ENCODE measurements at places on chromosomes 12 and 14.

- no peak for DNase-seq
These were observed at the start of gene STAB2 for GRCh38 chr12:103586791-103587370. STAB2 (plus strand) TSS chr12:103587273; CDS start chr12:103587477, 204 bp downstream.

GRCh38 chr12:1523046-1523445, 71.3 kb downstream of the FBXL14 start:
- no peak for DNase-seq

DNA sequence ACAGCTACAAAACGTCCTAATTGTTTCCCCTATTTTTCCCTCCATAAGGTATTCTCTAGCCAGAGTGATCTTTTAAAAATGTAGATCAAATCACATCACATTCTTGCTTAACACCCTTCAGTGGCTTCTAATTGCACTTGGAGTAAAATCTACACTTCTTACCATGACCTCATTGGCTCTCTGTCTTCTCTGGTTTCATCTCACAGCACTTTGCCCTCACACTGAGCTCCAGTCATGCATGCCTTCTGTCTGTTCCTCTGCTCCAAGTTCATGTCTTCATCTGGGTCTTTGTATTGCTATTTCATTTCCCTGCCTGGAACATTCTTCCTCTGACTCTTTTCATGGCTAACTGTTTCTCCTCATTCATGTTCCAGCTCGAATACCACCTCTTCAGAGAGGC, 220.4 kb upstream of the GARIN6 start:
- DNase-seq = no peak

- DNase-seq = no peak
These were observed 9.0 kb downstream of the DAZAP2 start for GRCh38 chr12:51247523-51248206.

DNA sequence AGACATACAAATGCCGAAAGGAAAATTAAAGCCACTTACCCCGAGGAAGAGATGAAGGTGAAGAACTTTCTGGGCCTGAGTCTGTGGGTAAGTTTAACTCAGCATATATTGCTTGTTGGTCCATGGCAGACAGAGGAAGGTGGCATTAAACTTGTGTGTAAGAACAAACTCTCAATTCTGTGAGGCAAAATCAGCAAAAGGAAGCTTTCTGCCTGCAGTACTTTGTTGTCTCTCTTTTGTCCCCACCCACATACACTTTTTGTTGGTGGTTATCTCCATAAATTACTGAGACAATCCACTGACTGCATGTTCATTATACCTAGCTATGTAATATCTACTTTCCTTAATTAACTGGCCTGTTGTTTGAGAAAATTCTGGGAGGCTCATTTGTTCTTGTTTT, at the start of gene KLRB1:
TSS of gene KLRB1 (minus strand) at position 201 of the 400 bp plus-strand sequence. CDS start at position 124, 77 bp downstream.
- no peak for DNase-seq

DNA sequence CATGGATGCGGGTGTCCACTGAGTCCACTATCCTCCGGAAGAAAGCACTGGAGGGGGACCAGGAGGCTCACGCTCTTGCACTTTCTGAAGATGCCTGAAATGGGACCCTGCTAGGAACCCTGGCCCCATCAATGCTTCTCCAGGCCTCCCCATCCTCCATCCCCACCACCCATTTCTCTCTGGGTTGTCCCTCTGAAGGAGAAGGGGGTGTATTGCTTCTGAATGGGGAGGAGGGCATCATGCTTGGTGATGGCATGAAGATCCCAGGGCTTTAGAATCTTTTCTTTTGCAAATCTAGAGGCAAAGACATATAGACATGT, 681 bp upstream of the JPH4 start:
- DNase-seq = no peak

GRCh38 chr14:54680651-54681050, 113.7 kb downstream of the SAMD4A start:
- no peak for DNase-seq

- no peak for DNase-seq
These were observed 4.4 kb upstream of the TMTC2 start for GRCh38 chr12:82682326-82682725.

GRCh38 chr12:18658829-18659228, 79.0 kb downstream of the PLCZ1 start:
- no peak for DNase-seq

- no peak for DNase-seq
These were observed 78.2 kb upstream of the SLC24A4 start for GRCh38 chr14:92244805-92245204.

GRCh38 chr12:1881936-1882335, 36.5 kb downstream of the CACNA2D4 start:
- DNase-seq = no peak

DNA sequence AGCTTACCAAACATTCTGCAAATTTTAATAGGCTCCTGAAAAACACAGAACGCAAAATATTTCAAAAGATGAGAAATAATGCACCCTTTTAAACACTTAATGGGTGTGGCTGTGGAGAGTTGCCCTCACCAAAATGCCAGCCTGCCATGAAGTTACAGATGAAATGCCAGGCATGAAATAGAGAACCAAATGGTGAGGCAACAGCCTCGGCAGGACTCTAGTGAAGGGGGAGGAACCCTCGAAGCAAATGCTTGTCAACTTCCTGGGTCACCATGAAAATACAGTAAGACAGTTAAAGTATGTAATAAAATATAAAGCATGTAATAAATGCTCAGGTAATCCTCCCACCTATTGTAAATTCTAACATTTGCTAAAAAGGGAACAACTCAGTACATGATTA, 24.1 kb downstream of the DUSP16 start:
- DNase-seq = no peak

- DNase-seq = peak; percentile 18
These were observed 23.5 kb upstream of the PTPRB start for GRCh38 chr12:70660620-70661219.

DNA sequence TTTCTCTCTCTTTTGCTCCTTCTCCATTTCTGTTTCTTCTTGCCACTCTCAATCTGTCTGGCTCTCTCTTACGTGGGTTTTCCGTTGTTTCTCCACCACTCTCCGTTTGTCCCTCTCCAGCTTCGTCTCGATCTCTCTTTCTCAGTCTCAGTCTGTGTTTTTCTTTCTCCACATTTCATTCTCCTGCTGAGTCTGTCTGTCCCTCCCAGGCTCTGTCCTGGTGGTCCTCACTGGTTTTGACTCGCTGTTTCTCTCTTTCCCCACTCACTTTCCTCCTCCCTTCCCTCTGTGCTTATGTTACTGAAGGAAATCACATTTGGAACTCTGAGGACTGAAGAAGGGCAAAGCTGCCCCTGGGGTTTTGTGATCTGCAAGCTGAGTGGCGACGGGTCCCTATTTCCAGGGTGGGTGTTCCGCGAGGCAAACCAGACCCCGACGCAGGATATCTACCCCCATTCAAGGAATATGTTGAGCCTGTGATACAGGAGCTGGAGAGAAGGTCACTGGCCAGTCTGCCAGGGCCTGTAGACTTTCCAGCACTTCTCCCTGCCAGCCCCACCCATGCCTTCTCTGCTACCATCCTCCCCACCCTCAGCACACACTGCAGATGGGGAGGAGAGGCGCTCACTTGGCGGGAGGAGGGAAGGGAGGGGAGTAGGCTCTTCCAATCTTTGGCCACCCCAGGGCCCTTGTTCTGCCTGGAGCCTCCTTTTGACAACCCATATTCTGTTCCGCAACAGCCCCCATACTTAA, 102.7 kb upstream of the MAP1LC3B2 start:
- DNase-seq = no peak

DNA sequence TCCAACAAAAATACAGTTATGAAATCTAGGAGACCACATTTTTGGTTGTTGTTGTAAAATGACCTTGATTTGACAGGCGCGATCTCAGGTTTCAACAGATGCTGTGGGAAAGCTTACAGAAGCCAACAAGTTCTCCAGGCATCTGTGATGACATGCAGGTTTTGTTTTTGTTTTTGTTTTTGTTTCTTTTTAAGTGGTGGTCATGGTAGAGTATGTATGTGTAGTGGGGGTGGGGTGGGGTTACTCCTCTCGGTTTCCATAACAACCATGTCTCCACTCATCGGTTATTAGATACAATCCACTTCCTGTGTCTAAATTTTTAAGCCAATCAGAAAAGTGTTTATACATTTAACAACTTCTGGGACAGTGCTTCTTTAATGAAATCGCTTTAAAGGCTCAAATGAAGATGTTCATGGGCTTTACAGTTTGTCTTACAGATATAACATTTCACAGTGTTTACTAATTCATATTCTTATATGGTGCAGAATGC, 199.9 kb upstream of the FOXN3 start:
- no peak for DNase-seq

DNA sequence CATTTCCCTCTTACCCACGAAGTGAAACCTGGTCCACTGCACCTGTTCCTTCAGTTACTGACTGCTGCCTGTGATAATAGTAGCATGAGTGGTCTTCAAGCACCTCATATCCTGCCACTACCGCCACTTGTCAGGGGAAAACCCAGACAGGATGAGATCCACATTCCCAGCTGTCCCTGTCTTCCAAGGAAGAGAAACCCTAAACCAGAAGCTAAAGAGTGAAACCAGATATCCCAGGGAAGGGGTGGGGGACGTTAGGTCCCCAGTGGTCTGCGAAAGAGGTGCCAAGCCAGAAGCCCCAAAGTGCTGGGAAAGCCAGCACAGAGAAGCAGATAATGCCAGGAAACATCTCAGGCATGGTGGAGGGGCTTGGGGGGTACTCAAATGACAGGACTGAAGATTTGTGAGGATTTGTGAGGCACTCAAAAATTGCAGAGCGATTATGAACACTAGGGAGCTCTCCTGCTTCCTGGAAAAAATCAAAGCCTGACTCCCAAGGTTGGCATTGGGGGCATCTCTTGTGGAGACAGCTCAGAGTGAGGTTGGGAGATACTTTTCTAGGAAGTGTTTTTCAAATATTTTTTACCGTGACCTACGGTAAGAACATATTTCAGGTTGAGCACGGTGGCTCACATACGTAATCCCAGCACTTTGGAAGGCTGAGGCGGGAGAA, 77.9 kb downstream of the TMEM30B start:
- no peak for DNase-seq

GRCh38 chr12:32312049-32312670, 87.2 kb upstream of the FGD4 start:
- DNase-seq = peak; percentile 55

- no peak for DNase-seq
These were observed 289.5 kb upstream of the E2F7 start for GRCh38 chr12:77354766-77355362.

GRCh38 chr12:24901576-24902461, 47.1 kb downstream of the BCAT1 start:
- no peak for DNase-seq

- no peak for DNase-seq
These were observed 82.9 kb upstream of the CLMN start for GRCh38 chr14:95402578-95402977.

- DNase-seq = no peak
These were observed 17.1 kb downstream of the PDZRN4 start for GRCh38 chr12:41205070-41205709.

- DNase-seq = no peak
These were observed 192.9 kb upstream of the ALG10B start for GRCh38 chr12:38123566-38124246.

DNA sequence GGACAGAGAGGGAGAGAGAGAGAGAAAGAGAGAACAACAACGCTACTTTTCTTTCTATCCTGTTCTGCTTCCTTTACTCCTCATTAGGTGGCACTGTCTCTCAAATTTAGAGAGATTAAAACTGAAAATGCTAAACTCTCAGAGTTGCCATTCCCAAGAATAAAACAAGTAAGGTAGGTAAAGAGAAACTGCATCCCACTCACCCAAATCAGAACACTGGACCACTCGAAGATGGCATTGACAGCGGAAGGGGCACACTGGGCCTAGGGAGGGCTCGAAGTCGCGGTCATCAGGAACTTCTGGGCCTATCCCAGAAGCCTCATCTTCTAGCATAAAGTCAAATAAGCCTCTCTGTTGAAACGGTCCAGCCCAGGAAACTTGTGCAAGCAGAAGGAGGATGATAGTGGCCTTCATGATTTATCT, 4.5 kb downstream of the DCN start:
- DNase-seq = no peak

GRCh38 chr14:22540293-22540692, 48.7 kb downstream of the DAD1 start:
- DNase-seq = no peak

DNA sequence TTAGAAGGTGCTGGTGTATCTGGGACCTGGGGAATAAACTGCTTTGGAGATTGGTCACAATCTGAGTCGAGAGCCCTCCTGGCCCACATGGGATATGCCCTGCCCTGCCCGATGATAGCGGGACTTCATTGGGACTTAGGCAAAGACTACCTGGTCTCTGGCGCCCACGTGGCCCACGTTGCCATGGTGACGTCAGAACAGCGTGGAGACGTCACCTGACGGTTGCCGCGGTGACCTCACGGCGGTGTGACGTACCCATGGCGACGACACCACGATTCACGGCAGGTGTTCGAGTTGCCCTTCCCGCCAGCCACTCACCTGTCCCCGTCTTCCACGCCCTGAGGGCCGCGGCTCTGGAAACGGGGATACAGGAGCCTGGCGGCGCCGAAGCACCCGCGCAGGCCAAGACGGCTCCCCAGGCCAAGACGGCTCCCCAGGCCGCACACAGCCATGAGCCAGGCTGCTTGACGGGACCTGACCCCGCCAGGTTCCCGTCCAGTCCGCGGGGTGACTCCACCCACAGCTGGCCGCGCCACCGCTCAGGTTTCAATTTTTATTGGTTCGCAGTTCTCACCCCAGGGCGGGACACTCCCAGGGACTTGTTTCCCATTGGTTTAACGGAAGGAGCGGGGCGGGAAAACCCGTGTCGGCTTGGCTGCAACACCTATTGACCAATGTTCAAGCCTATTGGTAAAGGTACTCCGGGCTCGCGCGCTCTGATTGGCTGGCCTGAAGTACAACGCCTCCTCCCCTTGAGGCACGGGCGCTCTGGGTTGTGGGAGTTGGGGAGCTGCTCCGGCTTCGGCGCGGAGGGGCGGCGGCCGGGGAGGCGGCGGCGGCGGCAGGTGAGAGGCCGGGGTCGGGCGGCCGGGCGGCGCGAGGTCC, at the start of the genes MMAB and MVK:
TSS of gene MMAB (minus strand) at position 476 of the 885 bp plus-strand sequence. CDS start at position 452, 24 bp downstream.
TSS of gene MVK (plus strand) at position 766 of the 885 bp plus-strand sequence. CDS start 1,029 bp downstream, outside the sequence.
- peak; percentile 99 for DNase-seq

DNA sequence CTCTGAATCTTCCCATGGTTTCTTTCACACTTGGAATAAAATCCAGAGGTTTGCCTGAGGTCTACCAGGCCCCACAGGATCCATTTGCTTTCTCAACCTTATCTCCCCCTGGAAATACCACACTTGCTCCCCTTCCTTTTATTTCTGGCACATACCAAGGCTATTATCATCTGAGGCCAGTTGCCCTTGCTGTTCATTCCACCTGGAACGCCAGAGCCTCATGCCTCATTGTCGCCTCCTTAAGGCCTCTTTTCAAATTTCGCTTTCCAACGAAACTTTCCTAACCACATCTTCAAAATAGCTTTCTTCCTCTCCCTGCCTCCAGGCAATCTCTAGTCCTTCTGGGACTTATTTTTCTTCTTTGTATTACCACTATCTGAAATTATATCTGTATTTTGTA, 11.2 kb upstream of the LRIG3 start:
- no peak for DNase-seq

GRCh38 chr12:56836800-56837663, 73.9 kb downstream of the HSD17B6 start:
- DNase-seq = no peak

All from HCT116 (cell line).